ENCODE measurements at places on chromosomes 2 and 18. TPM values are rescaled to one million over a fixed set of nuclear protein-coding genes. Genes with fewer than 3 reads are reported as not detected.

GRCh38 chr2:70934981-70935380, 719 bp upstream of the ATP6V1B1 start:
- no peak overlapping the region for H3K4me3 ChIP-seq
- DNase-seq, result no peak
- H3K27ac ChIP-seq, result no peak overlapping the region
- no peaks in the 10 kb centered on the region for H3K4me1 ChIP-seq
- H3K36me3 ChIP-seq, result no peaks in the 10 kb centered on the region

DNA sequence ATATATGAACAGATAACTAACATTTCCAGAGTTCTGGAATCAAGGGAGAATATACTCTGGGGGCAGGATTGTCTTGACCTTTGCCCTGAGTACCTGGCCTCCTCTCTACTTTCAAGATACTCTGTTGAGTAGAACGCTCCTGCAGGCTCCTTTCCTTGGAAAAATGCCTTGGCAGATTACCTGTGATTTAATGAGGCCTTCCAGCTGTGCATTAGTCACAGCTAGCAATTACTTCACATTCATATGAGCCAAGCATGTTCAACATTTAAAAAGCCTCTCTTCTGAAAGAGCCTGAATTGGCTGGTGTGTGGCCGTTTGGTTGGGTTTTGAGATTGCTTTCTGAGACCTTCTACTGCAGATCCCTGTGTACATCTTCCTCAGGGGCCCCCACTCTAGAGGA, 142.2 kb downstream of the PLCL1 start:
- peaks cover 2% of the 10 kb centered on the region for H3K36me3 ChIP-seq
- H3K4me3 ChIP-seq, result no peak overlapping the region
- no peak for DNase-seq
- H3K27ac ChIP-seq, result no peak overlapping the region

GRCh38 chr2:155218292-155218924, 519.9 kb downstream of the KCNJ3 start:
- no peak overlapping the region for H3K4me3 ChIP-seq
- H3K27ac ChIP-seq, result no peak overlapping the region
- no peaks in the 10 kb centered on the region for H3K36me3 ChIP-seq
- DNase-seq, result no peak
- no peaks in the 10 kb centered on the region for H3K27me3 ChIP-seq

LYPD6B gene
- total RNA-seq, result not detected

SLC19A3 gene
- total RNA-seq, result not detected
